ENCODE measurements at places on chromosomes 2 and 18. TPM values are rescaled to one million over a fixed set of nuclear protein-coding genes. Genes with fewer than 3 reads are reported as not detected.

- DNase-seq: no peak
Observed at GRCh38 chr18:34221971-34222306, 2.8 kb downstream of the NOL4 start.

- peak; percentile 61 for DNase-seq
Observed at GRCh38 chr2:68774569-68775271, 40.1 kb downstream of the ARHGAP25 start.

- no peak for DNase-seq
Observed at GRCh38 chr2:232547991-232548390, 2.4 kb downstream of the TIGD1 start.

- no peak for DNase-seq
Observed at GRCh38 chr2:237715459-237715947, 83.1 kb upstream of the RBM44 start.

DNA sequence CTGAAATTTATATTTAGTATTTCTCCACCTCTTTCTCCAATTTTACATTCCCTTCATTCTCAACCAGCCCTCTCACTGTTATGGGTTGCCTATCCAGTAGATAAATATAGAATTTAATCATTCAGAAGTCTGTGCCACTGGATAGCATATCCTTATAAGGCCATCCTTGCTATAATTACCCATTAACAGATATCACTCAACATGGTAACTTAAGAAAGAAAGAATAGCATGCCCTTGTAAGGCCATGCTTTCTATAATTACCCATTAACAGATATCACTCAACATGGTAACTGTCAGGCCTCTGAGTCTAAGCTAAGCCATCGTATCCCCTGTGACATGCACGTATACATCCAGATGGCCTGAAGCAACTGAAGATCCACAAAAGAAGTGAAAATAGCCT is 1137.4 kb upstream of the FAM98A start:
- no peak for DNase-seq

- no peak for DNase-seq
Observed at GRCh38 chr2:74740741-74741431, 86.8 kb downstream of the SEMA4F start.

DNA sequence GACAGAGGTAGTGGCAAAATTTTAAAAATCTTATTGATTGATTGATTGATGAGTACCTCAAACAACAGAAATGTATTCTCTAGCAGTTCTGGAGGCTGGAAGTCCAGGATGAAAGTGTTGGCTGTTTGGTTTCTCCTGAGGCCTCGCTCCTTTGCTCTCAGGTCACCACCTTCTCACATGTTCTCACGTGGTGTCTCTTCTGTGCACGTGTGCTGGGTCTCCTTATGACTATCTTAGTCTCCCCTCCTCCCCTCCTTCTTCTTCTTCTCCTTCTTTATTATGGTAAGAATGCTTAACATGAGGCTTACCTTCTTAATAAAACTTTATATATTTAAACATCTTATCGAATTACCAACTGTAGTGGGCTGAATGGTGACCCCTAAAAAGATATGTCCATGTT is 446.0 kb upstream of the SPHKAP start:
- DNase-seq: no peak

DNA sequence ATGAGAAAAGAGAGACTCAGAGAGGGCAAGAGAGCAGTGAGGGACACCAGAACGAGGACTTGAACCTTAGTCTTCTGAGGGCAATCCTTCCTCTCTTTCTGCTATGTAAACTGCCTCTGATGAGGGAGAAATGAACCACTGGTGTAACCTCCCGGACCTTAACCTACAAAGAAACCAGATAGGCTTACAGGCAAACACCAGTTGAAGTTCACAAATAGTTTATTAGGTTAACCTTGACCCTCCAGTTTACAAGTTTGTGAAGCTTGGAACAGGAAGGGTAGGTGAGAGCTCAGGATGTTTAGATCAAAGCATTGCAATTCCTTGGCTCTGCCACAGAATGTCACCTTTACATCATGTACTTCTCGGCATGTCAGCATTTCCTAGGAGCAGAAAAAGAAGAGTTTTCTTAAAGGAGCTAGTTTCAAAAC is 486.4 kb upstream of the SPRED2 start:
- no peak for DNase-seq

- no peak for DNase-seq
Observed at GRCh38 chr18:36366994-36367839, 69.7 kb downstream of the FHOD3 start.

Gene EGR4
- polyA plus RNA-seq: not detected

Gene SAG
- polyA plus RNA-seq: 0.22 TPM

Gene HTR2B
- polyA plus RNA-seq: 0.35 TPM

Gene FHOD3
- 42.9 TPM for polyA plus RNA-seq

Gene CD8B2
- not detected for polyA plus RNA-seq

Gene SS18
- polyA plus RNA-seq: 36.5 TPM
